Bladder microvascular endothelial cell (primary cell): ENCODE measurements at places on chromosomes 2 and 18. TPM values are rescaled to one million over a fixed set of nuclear protein-coding genes. Genes with fewer than 3 reads are reported as not detected.

Gene EN1
- not detected in 2 replicates for total RNA-seq

Gene DPYSL5
- total RNA-seq: not detected in 2 replicates

Gene TIMM21
- 21.5 and 32.7 TPM in 2 replicates for total RNA-seq

Gene SATB2
- total RNA-seq: 0.65 and 1.6 TPM in 2 replicates

Gene GULP1
- 7.1 and 19.6 TPM in 2 replicates for total RNA-seq

Gene FASTKD1
- 15.4 and 27.2 TPM in 2 replicates for total RNA-seq

Gene PSMA8
- total RNA-seq: not detected in 2 replicates

Gene TMEM182
- total RNA-seq: 0.16 and 0.76 TPM in 2 replicates

Gene GCG
- total RNA-seq: not detected in 2 replicates

Gene KIAA2012
- total RNA-seq: not detected in 2 replicates

Gene BMP10
- not detected in 2 replicates for total RNA-seq

Gene ADI1
- 34.2 and 50.2 TPM in 2 replicates for total RNA-seq

Gene ALKAL2
- not detected in 2 replicates for total RNA-seq

Gene PLGLB2
- total RNA-seq: 0.65 and 2.4 TPM in 2 replicates

Gene PROC
- not detected in 2 replicates for total RNA-seq

Gene EFEMP1
- 1,267 and 12,559 TPM in 2 replicates for total RNA-seq

Gene POTEJ
- total RNA-seq: 0.16 and 0.63 TPM in 2 replicates

Gene CNDP1
- total RNA-seq: not detected in 2 replicates

Gene FAM110C
- 0.13 TPM in 1 of 2 replicates, not detected in the other for total RNA-seq

Gene CDCA7
- total RNA-seq: 7.3 and 8.4 TPM in 2 replicates

Gene SLC38A11
- not detected in 2 replicates for total RNA-seq

Gene MDH1B
- total RNA-seq: 0.16 and 0.19 TPM in 2 replicates

Gene ADRA2B
- 0.06 TPM in 1 of 2 replicates, not detected in the other for total RNA-seq

Gene DHRS9
- 0.13 TPM in 1 of 2 replicates, not detected in the other for total RNA-seq

Gene RND3
- 32.2 and 104 TPM in 2 replicates for total RNA-seq

Gene ALLC
- total RNA-seq: not detected in 2 replicates

Gene GKN2
- total RNA-seq: not detected in 2 replicates

Gene FAM237A
- total RNA-seq: not detected in 2 replicates

Gene GREB1L
- total RNA-seq: 1.3 and 9.7 TPM in 2 replicates

Gene RAB6C
- 0.06 TPM in 1 of 2 replicates, not detected in the other for total RNA-seq

Gene ILKAP
- total RNA-seq: 19.4 and 34.5 TPM in 2 replicates

Gene CDH2
- 4.7 and 17.4 TPM in 2 replicates for total RNA-seq

Gene REEP1
- total RNA-seq: 0.16 and 6.8 TPM in 2 replicates

Gene MROH2A
- total RNA-seq: not detected in 2 replicates

Gene PRSS56
- not detected in 2 replicates for total RNA-seq

Gene CCDC141
- under 0.01 and 0.57 TPM in 2 replicates for total RNA-seq

Gene RPRM
- not detected in 2 replicates for total RNA-seq

Gene VWA3B
- not detected in 2 replicates for total RNA-seq

Gene IL36G
- not detected in 2 replicates for total RNA-seq

Gene MPP4
- 4.2 and 4.7 TPM in 2 replicates for total RNA-seq

Gene MATN3
- 1.0 and 1.9 TPM in 2 replicates for total RNA-seq

Gene CD207
- total RNA-seq: 0.16 TPM in 1 of 2 replicates, not detected in the other

Gene ATOH8
- 25.1 and 31.7 TPM in 2 replicates for total RNA-seq

Gene GKN1
- not detected in 2 replicates for total RNA-seq

Gene NT5DC4
- total RNA-seq: not detected in 2 replicates

Gene SRD5A2
- total RNA-seq: not detected in 2 replicates

Gene NIFK
- total RNA-seq: 18.8 and 61.0 TPM in 2 replicates

Gene MC2R
- not detected in 2 replicates for total RNA-seq

Gene MALL
- total RNA-seq: 23.1 and 47.9 TPM in 2 replicates

Gene TEX44
- total RNA-seq: not detected in 2 replicates

Gene MYCN
- total RNA-seq: 5.0 and 6.2 TPM in 2 replicates

Gene PMAIP1
- total RNA-seq: 9.9 and 22.8 TPM in 2 replicates

Gene MAPK4
- total RNA-seq: not detected in 2 replicates

Gene SLC9A4
- total RNA-seq: under 0.01 TPM in 2 replicates

Gene CYS1
- 0.16 TPM in 1 of 2 replicates, not detected in the other for total RNA-seq

Gene TXNDC2
- total RNA-seq: not detected in 2 replicates

Gene IHH
- not detected in 2 replicates for total RNA-seq

Gene DSG4
- total RNA-seq: not detected in 2 replicates

Gene ITM2C
- 3.1 and 119 TPM in 2 replicates for total RNA-seq

Gene ALPG
- not detected in 2 replicates for total RNA-seq
